ENCODE measurements at places on chromosomes 11 and 22.

- no peak for DNase-seq
Observed at GRCh38 chr11:71245601-71246391, 6.6 kb downstream of the SHANK2 start.

GRCh38 chr11:115047631-115048030, 369.3 kb downstream of the NXPE2 start:
- no peak for DNase-seq

GRCh38 chr22:19971276-19972124, 29.9 kb upstream of the TXNRD2 start:
- DNase-seq = no peak

GRCh38 chr11:104870910-104871309, 27.4 kb downstream of the CASP12 start:
- DNase-seq = no peak

- DNase-seq = no peak
Observed at GRCh38 chr22:46501701-46502100, 35.7 kb downstream of the CELSR1 start.

- no peak for DNase-seq
Observed at GRCh38 chr22:44211946-44212930, 31.5 kb downstream of the PARVG start.

GRCh38 chr11:74357449-74357848, 40.8 kb downstream of the PGM2L1 start:
- no peak for DNase-seq

DNA sequence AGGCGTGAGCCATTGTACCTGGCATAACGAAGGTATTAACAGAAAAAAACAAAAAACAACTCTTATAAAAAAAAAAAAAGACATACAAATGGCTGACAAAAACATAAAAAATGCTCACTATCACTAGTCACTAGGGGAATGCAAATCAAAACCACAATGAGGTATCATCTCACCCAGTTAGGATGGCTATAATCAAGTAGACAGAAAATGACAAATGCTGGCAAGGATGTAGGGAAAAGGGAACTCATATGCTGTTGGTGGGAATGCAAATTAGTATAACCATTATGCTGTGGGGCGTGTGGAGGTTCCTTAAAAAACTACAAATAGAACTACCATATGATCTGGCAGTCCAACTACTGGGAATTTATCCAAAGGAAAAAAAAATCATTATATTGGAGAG, 17.0 kb downstream of the THY1 start:
- DNase-seq = no peak

DNA sequence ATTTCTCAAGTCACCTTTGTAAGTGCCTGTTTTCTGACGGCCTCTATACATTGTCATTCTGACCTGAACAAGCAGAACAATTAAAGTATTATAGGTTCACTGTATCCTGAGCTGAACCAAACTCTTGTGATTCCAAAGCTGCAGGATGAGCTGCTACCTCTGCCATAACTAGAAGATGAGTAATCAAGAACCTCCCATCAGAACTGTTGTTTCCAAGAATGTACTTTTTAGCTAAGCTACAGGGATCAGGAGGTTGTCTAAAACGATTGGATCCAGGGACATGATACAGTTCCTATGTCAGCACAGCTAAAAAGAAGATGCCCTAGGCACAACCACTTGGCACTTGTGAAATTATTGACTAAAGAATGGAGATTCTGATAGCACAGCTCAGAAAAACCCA, 288.4 kb upstream of the CCDC90B start:
- DNase-seq = no peak

- DNase-seq = peak; percentile 58
Observed at GRCh38 chr22:35023692-35024363, 42.1 kb upstream of the ISX start.
